Kidney epithelial cell (primary cell): ENCODE measurements at places on chromosomes 7 and 10.

- DNase-seq: no peak
Measured at GRCh38 chr7:142108728-142109505, 2.6 kb upstream of the MGAM2 start.

DNA sequence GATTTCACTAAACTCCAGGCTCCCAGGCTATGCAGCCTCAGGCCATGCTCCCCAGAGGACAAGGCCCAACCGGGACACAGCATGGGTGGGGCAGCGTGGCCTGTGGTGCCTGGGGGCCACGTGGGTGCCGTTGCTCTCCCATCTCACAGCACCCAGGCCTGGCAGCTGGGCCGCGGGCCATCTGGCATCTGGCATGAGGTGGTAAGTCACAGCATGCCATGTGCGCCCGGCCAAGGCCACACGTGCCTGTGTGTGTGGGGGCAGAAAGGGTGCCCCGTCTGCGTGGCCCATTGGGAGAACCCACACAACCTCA is 204.1 kb downstream of the EBF3 start:
- no peak for DNase-seq

DNA sequence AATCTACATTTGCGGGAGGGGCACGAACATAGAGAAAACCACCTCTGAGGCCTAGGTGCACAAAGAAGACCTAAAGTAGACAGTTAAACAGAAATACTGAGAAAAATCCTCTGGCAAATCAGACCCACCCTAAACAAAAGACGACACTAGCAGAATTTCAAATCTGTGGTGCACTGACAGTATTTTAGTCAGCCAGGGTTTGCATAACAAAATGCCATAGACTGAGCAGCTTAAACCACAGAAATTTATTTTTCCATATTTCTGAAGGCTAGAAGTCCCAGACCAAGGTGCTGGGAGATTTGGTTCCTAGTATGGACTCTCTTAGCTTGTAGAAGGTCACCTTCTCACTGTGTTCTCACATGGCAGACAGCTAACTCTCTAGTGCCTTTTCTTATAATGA is 26.3 kb downstream of the IPMK start:
- no peak for DNase-seq

DNA sequence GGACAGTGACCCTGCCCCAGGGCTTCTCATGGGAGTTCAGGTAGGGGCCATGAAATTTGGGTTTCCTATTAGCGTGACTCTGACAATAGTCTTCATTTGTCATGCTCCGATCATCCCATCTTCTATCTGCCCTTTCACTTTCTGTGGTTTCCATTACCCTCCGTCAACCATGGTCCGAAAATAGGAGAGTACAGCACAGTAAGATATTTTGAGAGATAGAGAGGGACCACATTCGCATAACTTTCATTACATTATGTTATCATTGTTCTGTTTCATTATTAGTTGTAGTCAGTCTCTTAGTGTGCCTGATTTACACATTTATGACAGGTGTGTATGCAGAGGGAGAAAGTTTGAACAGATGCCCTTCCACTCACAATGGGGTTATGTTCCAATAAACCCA is 649.2 kb downstream of the SDK1 start:
- no peak for DNase-seq

- no peak for DNase-seq
Measured at GRCh38 chr7:90944021-90944420, 320.2 kb upstream of the FZD1 start.
